ENCODE measurements at places on chromosomes 6 and 20.

GRCh38 chr20:17568972-17569521 lies 828 bp upstream of the DSTN start:
- peak; percentile 25 for DNase-seq

DNA sequence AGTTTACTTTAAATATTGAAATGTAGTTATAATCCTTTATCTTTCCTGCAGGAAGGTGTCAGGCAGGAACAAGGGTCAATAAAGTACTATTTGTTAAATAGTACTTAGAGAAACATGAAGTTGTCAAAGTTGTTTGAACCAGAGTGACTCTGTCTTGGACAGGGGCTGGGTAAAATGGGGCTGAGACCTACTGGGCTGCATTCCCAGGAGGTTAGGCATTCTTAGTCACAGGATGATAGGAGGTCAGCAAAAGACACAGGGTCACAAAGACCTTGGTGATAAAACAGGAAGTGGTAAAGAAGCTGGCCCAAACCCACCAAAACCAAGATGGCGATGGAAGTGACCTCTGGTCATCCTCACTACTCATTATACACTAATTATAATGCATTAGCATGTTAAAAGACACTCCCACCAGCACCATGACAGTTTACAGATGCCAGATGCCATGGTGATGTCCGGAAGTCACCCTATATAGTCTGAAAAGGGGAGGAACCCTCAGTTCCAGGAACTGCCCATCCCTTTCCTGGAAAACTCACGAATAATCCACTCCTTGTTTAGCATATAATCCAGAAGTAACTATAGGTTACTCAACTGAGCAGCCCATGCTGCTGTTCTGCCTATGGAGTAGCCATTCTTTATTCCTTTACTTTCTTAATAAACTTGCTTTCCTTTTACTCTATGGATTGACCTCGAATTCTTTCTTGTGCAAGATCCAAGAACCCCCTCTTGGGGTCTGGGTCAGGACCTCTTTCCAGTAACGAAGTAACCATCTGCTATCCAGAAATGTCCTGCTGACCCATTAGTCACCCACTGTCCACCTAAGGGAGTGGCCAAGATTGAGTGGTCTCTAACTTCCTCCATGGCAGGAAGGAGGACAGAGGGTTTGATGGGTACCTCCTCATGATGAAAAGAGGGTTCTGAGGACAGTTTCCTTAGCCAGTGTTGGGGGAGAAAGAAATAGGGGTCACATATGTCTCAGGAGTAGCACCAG lies 19.6 kb downstream of the SLC22A2 start:
- no peak for DNase-seq

DNA sequence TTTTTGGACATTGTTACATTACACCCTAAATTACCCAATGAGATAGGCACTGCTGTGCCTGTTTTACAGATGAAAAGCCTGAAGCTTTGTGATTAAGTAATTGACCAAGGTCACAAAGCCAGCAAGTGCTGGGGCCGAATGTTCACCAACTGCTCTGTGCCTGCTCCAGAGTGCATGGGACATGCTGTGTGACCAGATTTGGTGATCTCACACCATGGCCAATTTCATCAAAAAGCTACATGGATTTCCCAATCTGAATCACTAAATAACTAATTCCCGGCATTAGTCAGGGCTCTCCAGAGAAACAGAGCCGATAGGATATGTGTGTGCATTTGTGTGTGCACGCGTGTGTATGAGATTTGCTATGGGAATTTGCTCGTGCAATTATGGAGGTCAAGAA lies 228.3 kb upstream of the ECI2 start:
- DNase-seq = no peak

GRCh38 chr20:11918391-11918845 lies 725 bp downstream of the BTBD3 start:
- no peak for DNase-seq

- no peak for DNase-seq
Observed at GRCh38 chr20:5630071-5630470, 120.1 kb upstream of the SHLD1 start.

DNA sequence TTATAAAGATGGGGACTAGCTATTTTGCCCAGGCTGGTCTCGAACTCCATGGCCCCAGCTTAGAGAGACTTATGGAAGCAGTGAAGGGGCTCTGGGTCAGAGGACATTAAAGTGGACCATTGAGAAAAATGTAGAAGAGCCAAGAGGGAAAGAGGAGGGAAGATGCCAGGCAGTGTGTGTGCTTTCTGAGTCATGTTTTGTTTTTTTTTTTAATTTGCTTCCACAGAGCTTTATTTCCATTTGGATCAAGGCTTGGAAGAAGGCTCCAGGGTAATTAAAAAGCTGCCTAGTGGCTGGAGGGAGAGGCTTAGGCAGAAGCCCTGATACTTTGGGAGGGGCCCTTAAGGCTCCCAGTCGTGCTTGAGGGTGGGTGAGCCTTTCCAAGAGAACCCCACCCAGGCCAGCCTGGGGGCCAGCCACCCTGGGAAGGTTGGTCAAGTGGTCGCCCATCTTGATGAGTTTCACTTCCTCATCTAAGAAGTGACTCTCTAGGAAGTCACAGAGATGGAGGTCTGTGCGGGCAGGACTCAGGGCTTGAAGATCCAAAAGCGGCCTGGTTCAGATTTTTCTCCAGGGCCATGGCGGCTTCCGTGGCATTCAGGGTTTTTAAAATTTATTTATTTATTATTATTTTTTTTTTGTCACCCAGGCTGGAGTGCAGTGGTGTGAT lies 3.0 kb upstream of the ZNF335 start:
- DNase-seq = no peak

Measured in activated T-cell treated with anti-CD3 and anti-CD28 coated beads, Interleukin-2, amount 50 U/mL, for 48 hours (primary cell).